ENCODE measurements at places on chromosomes 12 and 14.
A peak's percentile ranks its signal among the peaks of the same experiment; 100 is the strongest.

DNA sequence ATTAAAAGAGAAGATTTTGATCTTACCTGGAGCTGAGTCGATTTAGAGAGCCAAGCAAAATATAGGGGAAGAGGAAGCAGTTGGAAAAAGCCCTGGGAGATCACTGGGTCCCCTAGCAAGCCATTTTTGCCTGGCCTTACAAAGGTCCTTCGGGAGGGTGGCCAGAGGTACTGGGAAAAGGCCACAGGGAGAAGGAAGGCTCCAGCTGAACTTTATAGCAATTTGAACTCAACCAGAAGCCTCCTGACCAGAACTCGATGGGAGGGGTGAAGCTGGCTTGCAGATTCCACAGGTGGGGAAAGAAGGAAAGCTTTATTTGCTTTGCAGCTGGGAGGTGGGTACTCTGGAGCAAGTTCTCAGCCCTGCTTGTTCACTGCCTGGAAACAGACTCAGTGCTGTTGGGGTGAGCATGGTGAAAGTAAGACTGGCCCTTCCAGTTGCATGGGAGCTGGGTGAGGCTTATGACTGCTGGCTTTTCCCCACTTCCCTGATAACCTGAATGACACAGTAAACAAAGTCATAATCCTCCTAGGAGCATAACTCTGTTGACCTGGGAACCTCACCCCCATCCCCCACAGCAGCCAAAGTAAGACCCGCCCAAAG, 855.8 kb downstream of the FSCB start:
- no peak for DNase-seq

DNA sequence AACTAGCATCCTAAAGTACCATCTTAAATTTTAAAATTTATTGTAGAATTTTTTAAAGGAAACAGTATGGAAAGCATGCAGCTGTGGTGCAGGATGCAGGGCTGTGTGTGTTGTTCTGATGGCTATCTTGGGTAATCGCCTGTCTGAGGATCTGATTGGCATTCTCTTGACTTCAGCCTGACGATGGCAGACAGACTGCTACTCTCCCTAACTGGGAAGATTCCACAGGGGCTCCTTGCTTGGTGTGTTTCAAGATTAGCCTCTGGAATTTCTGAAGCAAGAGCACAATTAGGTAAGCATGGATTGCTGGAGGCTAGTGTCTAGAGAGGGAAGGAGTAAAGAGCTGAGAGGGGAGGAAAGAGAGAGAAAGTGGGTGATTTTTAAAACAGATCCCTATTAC, 696.8 kb upstream of the LRFN5 start:
- DNase-seq = no peak

DNA sequence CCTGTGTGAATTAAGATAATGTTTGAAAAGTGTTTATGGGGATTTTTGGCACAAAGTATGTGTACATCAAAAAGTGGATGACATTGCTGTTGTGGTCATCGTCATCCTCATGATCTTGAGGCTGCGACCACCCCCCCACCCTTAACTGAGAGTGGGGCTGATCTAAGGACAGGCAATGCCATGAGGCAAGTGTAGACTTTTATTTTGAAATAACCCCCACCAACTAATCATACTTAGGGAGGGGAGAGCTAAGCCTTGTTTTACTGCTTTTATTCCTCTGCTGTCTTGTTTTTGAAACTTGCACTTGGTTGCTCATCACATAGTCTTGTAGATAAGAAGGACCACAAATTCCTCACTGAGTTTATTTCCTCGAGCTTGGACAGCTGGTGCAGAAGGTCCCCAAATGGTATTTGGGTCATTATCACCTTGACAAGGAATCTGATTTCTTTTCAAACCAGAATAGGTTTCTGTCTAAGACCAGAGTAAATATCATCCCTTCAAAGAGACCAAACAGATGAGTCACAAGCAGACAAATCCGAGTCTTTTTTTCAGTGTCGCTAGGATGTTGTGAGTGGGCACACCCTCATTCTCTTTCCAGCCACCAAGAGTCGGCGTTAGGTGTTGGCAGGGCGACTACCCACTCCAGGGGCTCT, 23.9 kb upstream of the SMOC1 start:
- no peak for DNase-seq

DNA sequence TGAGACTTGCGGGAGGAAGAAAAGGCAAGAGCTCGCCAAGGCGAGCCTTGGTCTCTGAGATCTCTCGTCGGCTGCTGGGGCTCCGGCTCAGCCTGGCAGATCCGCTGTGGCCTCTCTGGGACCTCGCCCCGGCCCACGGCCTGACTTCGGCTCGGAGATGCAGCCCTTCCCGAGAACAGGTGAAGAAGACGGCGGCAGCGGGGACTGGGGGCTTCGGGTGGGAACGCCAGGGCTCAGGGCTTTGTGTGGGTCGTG, 6.0 kb upstream of the HOXC9 start:
- no peak for DNase-seq

GRCh38 chr14:23640524-23641141, 4.5 kb downstream of the DHRS2 start:
- no peak for DNase-seq

DNA sequence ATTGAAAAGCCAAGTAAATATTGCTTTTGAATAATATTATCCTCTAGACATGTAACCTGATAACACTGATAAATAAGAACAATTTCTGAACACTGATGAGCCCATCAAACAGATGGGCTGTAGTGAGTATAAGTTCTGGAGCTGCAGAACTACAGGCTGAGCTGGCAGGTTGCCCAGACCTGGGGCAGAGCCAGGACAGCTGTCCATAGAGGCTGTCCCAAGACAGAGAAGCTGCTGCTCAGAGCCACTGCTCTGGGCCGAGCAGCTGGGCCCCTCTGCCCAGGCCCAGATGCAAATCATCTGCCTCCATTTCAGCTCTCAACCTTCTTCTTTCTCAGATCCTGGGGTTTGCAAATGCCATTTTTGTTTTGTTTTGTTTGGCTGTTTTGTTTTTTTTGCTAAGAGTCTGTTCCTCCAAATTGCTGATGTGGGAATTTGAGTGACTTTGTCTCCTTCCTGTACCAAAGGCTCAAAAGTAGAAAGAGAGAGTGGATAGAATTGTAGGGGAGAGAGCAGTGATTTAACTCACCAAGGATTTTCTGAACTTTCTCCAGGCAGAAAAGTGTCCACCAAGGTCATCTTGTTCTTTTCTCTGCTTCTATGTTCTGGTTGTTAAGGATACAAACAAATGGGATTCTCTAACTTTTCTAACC, 4.0 kb upstream of the TESPA1 start:
- no peak for DNase-seq

DNA sequence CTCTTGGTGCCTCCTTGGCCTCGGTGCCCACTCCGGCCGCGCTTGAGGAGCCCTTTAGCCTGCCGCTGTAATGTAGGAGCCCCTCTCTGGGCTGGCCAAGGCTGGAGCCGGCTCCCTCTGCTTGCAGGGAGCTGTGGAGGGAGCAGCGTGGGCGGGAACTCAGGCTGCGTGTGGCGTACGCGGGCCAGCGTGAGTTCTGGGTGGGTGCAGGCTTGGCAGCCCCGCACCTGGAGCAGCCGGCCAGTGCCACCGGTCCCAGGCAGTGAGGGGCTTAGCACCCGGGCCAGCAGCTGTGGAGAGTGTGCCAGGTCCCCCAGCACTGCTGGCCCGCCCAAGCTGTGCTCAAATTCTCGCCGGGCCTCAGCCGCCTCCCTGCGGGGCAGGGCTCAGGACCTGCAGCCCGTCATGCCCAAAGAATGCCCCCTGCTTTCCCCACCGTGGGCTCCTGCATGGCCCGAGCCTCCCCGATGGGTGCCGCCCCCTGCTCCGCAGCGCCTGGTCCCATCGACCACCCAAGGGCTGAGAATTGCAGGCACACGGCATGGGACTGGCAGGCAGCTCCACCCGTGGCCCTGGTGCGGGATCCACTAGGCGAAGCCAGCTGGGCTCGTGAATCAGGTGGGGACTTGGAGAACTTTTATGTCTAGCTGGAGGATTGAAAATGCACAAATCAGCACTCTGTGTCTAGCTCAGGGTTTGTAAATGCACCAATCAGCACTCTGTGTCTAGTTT, 129.2 kb downstream of the PAWR start:
- no peak for DNase-seq

DNA sequence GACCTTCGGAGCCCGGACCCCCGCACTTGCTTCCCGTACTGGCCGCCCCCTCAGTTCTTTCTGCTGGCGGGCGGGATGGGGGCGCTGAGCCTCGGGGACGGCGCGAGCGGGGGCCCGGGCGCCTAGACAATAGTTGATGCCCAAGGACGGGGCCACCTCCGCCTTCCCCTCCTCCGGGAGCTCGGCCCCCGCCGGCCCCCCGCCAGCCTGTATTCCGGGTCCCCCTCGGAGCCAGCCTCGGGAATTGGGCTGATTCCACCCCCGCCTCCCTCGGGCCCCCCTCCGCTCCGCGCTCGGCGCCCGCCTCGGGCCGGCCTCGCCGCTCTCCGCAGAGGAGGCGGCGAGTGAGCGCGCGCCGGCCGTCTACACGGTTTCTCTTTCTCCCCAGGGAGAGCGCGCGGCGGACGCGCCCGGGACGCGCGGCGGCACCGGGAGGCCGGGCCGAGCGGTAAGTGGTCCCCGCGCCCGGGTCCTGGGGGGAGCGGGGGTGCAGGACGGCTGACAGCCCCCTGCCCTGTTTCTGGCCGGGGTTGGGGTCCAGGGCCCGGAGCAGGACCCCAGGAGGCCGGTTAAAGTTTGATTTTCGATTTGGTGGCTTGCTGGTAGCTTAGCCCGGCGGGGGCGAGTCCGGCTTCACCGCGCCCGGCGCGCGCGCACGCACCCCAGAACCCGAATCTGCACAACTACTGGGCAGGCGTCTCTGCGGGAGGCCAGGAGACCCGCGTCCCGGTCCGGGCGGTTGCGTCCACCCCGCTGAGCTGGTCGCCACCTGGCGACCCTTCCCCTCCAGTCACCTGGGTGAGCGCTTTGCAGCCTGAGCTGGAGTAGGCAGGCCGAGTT, 413.7 kb downstream of the PCNX1 start:
- DNase-seq = peak; percentile 54

DNA sequence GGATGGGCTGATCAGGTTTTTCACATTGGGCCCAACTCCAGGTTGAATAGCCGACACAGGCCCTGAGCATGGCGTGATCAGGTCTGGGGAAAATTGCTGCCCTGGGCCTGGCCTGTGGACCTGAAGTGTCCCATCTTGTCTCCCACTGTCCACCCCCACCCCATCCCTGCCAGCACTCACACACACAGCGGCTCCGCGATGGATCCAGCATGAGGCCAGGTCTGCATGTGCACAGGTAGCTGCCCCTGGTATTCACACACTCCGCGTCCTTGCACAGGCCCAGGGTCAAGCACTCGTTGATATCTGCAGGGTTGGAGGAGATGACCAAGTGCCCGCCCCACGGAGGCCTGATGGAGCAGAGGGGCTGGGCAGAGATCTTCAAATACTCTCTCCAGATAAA, 38.7 kb downstream of the ISCA2 start:
- no peak for DNase-seq

GRCh38 chr12:107406932-107407331, 278.7 kb upstream of the PWP1 start:
- DNase-seq = no peak

GRCh38 chr12:94763462-94763861, 113.1 kb upstream of the TMCC3 start:
- DNase-seq = no peak

DNA sequence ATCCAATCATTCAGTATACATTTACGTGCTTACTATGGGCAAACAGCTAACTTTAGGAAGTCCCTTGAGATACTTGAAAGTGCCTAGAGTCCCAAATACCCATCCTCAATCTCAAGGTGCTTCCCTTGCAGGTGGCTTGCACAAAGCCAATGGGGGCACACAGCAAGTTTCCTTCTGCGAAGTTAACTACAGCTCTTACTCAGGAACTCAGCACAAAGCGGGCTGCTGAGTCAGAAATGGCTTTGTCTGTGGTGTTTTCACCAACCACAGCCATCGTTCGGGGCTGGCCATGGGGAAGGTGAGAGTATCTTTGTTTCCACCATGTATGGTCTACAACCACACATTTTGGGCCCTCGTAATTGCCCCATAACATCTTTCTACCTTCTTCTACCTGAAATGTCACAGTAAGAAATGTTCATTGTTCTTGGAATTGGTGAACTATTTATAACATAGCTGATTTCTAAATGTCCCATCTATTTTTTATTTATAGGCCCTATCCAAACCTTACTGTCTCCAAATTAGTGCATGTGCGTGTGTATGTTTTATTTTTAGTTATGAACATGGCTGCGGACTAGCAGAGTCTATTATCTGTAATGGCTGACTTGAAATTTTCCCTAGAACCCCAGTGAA, 13.9 kb downstream of the MFAP5 start:
- DNase-seq = peak; percentile 31

- DNase-seq = peak; percentile 39
These were observed 55.9 kb downstream of the CCDC92 start for GRCh38 chr12:123916729-123917128.

DNA sequence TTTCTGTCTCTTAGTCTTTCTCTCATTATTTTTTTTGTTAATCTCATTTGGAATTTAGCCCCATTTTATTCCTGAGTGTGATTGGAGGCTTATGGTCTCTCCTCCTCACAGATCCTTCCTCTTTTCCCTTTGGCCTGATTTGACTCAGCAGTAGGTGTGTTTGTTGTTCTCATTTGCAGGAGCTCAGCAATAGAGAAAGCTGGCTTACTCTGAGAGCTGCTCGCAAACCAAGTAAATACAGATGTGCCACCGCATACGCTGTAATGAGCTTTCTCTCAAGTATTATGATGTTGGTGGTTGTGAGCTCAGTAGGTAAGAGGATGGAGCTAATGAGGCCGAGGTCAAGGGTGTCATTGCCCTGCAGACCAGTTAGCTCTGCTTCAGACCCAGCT, 206.5 kb downstream of the ETV6 start:
- no peak for DNase-seq

- DNase-seq = no peak
These were observed 46.7 kb downstream of the TTC6 start for GRCh38 chr14:37642125-37642524.

- DNase-seq = no peak
These were observed 382.5 kb upstream of the ATP2B1 start for GRCh38 chr12:90090929-90091651.

GRCh38 chr14:78975734-78976133, 805.6 kb downstream of the NRXN3 start:
- DNase-seq = no peak

- no peak for DNase-seq
These were observed 30.7 kb downstream of the DGLUCY start for GRCh38 chr14:91144425-91145145.

GRCh38 chr12:65199604-65200003, 30.2 kb downstream of the LEMD3 start:
- DNase-seq = no peak

All from effector memory CD8-positive, alpha-beta T cell (primary cell).